ENCODE measurements at places on chromosomes 5 and 9.

DNA sequence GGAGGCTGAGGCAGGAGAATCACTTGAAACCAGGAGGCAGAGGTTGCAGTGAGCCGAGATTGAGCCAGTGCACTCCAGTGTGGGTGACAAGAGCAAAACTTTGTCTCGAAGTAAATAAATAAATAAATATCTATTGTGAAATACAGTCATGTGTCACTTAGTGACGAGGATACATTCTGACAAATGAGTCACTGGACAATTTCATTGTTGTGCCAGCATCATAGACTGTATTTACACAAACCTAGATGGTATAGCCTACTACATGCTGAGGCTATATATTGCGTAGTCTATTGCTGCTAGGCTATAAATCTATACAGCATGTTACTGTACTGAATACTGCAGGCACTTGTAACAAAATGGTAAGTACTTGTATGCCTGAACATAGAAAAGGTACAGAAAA is 61.1 kb upstream of the CCL21 start:
- DNase-seq, result no peak

DNA sequence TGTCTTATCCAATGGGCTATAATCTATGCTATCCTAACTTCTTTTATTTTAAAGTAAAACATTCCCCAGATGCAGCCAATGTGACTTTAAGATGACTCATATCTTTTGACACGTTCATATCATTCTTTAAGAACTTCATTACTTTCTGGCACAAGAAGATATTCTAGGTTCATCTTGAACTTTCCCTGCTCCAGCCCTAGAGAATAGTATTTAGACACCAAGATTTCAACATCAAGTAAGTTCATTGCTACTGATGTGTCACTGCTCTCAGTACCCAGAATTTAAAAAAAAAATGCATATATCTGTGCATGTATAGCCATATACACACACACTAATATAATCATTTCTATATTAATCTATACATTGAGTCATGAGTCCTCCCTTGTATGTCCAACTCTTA is 175.2 kb downstream of the SAXO1 start:
- no peak for DNase-seq

DNA sequence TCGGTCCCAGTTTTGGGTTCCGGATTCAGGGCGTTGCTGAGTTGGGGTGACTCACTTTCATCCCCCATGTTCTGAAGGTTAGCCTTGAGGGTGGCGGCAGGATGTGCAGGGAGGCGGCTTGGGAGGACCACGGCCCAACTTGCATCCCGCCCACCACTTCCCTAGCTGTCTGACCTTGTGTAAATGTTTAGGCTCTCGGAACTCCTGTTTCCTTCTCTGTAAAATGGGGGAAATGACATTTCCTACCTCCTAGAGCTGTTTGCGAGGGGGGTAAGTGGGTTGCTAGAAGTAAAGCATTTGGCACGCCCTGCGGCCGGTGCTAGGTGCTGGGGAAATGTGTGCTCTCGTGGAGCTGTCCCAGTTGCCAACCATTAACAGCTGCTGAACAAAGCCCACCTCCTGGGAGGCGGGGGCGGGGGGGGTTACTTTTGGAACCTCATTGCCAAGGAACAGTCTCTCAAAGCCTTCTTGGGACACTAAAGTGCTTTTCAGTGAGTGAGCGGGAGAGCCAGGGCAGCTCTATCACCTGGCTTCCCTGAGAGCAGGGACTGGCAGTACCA is 27.5 kb downstream of the PTGES2 start:
- no peak for DNase-seq

DNA sequence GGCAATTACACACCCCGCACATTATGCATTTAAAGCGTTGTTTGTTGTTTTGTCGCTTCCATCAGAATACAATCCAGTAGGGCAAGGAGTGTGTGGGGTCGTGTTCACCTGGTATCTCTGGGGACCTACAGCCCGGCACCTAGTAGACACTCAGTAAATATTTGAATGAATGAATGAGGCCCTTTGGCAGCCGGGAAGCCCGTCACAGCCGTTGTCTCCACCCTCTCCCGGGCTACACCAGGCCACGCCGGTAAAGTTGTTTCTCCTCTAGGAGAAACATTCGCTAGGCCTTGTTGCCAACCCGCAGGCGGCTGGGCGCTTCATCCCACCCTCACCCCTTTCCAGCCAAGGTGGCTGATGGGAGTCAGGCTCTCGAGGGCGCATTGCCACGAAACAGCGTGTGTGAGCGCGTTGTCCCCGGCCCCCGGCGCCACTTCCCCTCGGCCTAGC is 876 bp upstream of the JAK2 start:
- no peak for DNase-seq

DNA sequence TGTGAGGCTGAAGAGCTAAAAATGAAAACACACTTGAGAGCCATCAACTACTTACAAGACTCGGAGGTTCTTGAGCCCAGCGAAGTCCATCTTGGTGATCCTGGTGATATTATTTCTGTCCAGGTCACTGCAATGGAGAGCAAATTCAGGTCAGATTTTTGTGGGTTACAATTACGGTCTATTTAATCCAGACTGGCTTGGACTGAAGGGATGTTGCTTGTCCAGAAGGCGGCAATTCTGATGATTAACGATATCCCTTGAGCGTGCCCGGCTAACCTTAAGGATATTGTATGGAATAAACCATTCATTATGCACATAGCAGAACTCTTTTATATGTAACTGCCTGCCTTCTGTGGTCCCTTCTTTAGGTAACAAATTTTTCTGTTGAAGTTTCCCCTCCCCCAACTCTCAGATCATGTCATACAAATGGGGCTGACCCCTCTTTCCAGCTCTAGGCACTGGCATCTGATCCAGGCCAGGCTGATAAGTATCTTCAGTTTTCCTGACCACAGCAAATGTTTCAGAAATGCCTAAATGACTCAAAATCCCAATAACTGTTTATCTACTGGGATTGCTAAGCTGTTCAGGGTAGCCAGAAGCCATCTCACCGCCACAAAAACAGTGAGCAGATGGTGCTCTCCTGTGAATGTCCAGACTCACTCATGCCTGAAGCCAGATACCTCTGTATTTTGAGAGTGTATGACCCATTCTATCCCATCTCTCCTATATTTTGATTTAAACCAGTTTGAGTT is 49.4 kb downstream of the SLIT3 start:
- DNase-seq, result no peak

DNA sequence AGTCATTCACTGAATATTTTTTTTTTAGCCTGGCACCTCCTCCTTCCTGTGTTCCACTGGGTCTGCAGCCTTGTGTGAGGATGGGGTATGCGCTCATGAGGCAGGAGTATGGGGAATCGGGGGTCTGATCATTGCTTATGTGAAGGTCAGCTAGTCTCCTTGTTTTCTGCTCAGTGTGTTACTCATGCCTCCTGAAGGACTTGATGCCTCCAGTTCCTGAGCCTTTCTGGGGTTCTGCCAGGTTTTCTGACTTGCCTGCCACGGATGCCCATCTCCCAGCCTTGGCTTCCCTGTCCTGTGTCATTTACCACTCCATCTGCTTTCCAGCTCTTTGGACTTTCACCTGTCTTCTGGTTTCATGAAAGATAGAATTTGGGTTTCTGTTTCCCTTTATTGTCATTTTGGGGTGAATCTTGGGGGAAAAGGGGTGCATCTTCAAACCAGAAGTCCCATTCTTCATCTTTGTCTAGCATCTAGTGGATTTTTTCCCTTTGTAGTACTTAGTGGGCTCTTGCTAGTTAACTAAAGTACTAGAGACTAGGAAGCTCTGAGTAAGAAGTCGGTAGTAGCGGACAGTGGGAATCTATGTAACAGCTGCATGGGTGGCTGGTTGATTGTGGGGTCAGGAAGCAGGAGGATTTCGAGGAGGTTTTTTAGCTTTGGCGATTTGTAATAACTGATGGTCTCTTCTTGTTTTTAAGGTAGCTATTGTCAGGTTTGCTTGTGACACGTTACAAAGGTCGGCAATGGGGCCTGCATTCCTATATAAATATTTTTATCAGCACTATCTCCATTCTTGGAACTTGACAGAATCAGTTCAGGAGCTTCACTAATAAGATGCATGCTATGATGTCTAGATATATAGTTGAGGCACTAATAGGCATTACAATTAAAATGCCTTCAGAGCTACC is 8.2 kb downstream of the OTULIN start:
- no peak for DNase-seq

GRCh38 chr5:130385656-130386055 is 481.4 kb downstream of the CHSY3 start:
- no peak for DNase-seq

- no peak for DNase-seq
These were observed 1763.7 kb downstream of the EFNA5 start for GRCh38 chr5:105907016-105907415.
